GM23248 (cell line): ENCODE measurements at places on chromosomes 12 and 14. TPM values are rescaled to one million over a fixed set of nuclear protein-coding genes. Genes with fewer than 3 reads are reported as not detected.

DNA sequence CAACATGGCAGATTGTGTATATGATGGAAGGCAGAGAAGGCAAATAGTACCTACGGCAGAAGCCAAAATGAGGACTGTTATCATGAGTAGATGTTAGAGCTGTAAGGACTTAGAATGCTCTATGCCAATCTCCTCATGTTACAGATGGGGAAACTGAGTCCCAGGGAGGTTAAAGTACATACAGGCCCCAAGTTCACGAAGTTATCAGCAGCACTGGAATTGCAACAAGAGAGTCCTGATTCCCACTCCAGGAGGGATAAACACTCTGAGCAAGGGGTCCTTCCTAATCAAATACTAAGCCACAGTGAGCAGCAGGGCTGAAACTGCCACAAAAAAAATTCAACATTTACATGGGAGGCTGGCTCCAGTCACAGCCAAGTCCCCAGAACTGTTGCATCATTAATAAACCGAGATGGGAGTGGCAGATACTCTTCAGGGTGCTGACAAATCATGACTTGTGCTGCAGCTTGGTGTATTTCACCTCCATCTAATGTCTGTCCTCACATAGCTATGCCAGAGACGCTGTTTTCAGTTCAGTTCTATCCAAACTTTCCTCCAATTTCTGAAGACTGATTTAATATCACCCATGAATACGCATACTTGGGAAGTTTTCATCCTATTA is 24.2 kb downstream of the NUAK1 start:
- no peak overlapping the region for H3K4me3 ChIP-seq
- no peaks in the 10 kb centered on the region; the same call in 1 of the 2 replicates for H3K36me3 ChIP-seq
- no peaks in the 10 kb centered on the region for H3K27me3 ChIP-seq
- peak overlapping the region; percentile 82 for H3K27ac ChIP-seq
- peaks cover 50% of the 10 kb centered on the region for H3K4me1 ChIP-seq
- DNase-seq: peak; percentile 75

- H3K27me3 ChIP-seq: no peaks in the 10 kb centered on the region
- H3K4me1 ChIP-seq: peaks cover 34% of the 10 kb centered on the region
- H3K27ac ChIP-seq: no peak overlapping the region
- H3K36me3 ChIP-seq: no peaks in the 10 kb centered on the region
- H3K4me3 ChIP-seq: no peak overlapping the region
- no peak for DNase-seq
Observed at GRCh38 chr14:68677901-68678300, 115.0 kb downstream of the ZFP36L1 start.

- DNase-seq: no peak
- H3K27ac ChIP-seq: no peak overlapping the region
- H3K4me1 ChIP-seq: no peaks in the 10 kb centered on the region
- no peaks in the 10 kb centered on the region; the same call in 1 of the 2 replicates for H3K27me3 ChIP-seq
Observed at GRCh38 chr14:76280221-76280620, 95.7 kb upstream of the ESRRB start.

DNA sequence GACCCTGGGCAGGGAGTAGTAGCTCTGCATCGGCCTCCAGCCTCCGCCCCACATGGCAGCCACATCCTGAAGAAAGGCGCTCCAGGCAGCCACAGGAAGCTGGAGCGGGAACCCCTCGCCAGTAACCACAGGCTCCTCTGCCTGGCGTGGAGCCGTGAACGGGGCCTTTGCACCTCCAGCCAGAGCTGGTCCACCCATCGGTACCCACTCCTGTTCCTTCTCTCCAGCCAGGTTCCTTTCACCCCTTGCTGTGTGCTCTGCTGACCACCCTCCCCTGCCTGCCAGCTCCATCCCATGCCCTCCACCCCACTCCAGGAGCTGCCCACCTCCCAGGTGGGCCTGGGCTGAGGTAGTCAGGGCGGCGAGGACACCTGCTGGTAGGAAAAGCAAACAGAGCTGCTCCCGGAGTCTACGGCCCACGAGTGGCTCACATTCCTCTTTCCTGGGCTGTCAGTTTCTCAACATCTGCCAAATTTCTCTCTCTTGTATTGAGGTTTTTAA is 2.7 kb downstream of the TGFB3 start:
- no peaks in the 10 kb centered on the region for H3K27me3 ChIP-seq
- H3K27ac ChIP-seq: no peak overlapping the region
- H3K4me3 ChIP-seq: peak overlapping the region; percentile 94; the same call in 1 of the 2 replicates
- peak; percentile 66 for DNase-seq
- H3K36me3 ChIP-seq: no peaks in the 10 kb centered on the region
- peaks cover 36% of the 10 kb centered on the region for H3K4me1 ChIP-seq

- no peaks in the 10 kb centered on the region for H3K4me1 ChIP-seq
- no peaks in the 10 kb centered on the region for H3K36me3 ChIP-seq
- no peak for DNase-seq
- H3K27ac ChIP-seq: no peak overlapping the region
- no peak overlapping the region for H3K4me3 ChIP-seq
- H3K27me3 ChIP-seq: no peaks in the 10 kb centered on the region
Observed at GRCh38 chr14:28088125-28088524, 678.5 kb upstream of the FOXG1 start.

- H3K4me3 ChIP-seq: no peak overlapping the region
- H3K4me1 ChIP-seq: no peaks in the 10 kb centered on the region
- no peaks in the 10 kb centered on the region for H3K27me3 ChIP-seq
- peak; percentile 21 for DNase-seq
- H3K27ac ChIP-seq: no peak overlapping the region
- no peaks in the 10 kb centered on the region for H3K36me3 ChIP-seq
Observed at GRCh38 chr12:51200806-51201205, 17.1 kb downstream of the POU6F1 start.

GRIP1 gene
- total RNA-seq: not detected in 2 replicates

KRT72 gene
- not detected in 2 replicates for total RNA-seq

LPAR5 gene
- not detected in 2 replicates for total RNA-seq

WDR20 gene
- 15.1 and 16.6 TPM in 2 replicates for total RNA-seq
